Activated naive CD8-positive, alpha-beta T cell treated with anti-CD3 and anti-CD28 coated beads for 36 hours (primary cell): ENCODE measurements at places on chromosomes 4 and X.
A peak's percentile ranks its signal among the peaks of the same experiment; 100 is the strongest.

GRCh38 chrX:134181275-134181660 is 55.7 kb upstream of the CCDC160 start:
- no peak for DNase-seq

GRCh38 chrX:40240844-40241243 is 143.1 kb upstream of the BCOR start:
- DNase-seq = no peak

GRCh38 chrX:48694776-48695533 is 1.6 kb upstream of the SUV39H1 start:
- DNase-seq = no peak

GRCh38 chrX:53281321-53281822 is at the start of gene IQSEC2:
Gene IQSEC2 (minus strand): TSS chrX:53281584.
- DNase-seq = no peak

DNA sequence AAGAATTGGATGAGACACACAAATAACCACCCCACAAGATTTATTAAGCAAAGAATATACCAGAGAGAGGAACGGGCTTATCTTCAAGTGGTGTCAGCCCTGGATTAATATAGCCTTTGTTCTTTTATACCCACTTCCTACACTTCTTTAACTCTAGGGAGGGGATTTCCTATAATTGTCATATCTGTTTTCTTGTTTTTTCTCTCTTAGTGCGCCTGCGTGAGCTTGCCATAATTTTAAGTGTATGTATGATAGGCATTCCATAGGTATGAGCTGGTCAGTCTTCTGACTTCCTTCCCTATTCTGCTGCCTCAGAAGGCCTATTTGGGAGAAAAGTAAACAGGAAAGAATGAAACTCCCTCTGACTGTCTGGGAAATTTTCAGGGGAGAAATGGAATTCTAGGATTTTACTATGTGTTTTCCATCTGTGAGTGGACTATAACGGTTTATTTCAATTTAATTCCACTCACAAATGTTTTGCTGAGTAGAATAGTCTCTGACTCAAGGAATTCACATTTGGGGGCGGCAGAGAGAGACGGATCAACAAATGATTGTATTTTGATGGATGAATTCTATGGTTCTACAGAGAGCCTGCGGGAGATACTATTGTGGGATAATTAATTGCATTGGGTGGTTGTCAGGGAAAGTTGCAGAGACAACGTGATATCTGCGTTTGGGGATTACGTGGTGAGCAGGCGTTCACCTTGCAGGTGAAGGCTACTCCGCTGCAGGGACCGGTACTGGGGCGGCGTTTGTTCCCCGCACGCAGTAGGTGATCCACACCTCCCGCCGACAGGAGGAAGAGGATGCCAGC is 626 bp upstream of the CEP135 start:
- peak; percentile 41 for DNase-seq
